Fibroblast of pulmonary artery (primary cell): ENCODE measurements at places on chromosomes 5 and 9.

DNA sequence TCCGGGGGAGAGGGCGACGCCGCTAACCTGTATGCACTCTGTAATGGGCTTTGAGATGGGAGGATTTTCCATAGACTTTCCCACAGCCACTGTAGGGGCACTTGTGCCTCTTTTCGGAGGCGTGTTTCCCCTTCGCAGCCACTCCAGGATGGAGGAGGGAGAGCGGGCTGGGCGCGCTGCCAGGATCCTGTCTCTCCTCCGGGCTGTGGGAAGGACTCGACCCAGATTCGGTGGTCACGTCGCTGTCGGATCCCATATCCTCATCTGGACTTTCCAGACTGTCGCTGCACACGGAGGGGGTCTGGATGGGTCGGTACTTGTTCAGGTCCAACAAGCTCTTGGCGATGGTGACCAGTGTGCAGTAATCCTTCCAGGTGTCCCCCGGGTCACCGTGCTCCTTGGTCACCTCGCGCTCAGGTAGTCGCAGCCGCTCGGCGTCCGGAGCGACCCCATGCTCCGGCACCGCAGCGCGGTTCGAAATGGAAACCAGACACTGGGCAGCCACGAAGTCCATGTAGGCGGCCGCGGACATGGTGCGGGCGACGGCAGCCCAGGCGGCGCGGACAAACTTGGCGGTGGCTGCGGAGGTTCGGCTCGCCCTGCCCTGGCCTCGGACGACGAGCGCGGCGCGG lies 1.5 kb downstream of the KLF9 start:
- DNase-seq: peak; percentile 91

- no peak for DNase-seq
Observed at GRCh38 chr9:5644501-5644900, 15.6 kb downstream of the RIC1 start.

DNA sequence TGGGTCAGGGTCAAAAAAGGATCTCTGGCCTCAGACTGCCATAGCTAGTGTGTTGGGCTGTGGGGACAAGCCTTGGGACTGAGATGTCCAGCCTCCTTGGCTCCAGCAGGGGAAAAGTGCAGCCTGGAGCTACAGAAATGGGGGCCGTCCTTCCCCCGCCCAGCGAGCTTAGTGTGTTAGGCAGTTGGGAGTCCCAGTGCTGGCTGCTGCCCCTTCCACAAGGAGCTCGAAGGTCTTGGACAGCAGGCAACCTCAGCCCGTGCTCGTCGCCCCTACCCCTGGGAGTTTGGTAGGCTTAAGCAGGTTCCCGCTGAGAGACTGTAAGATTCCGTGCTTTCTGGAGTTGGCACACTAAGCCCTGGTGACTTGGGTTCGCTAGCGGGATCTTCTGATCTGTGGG lies 293.0 kb upstream of the CDH12 start:
- no peak for DNase-seq

GRCh38 chr5:150441813-150442698 lies 7.5 kb downstream of the RPS14 start:
- DNase-seq: no peak

DNA sequence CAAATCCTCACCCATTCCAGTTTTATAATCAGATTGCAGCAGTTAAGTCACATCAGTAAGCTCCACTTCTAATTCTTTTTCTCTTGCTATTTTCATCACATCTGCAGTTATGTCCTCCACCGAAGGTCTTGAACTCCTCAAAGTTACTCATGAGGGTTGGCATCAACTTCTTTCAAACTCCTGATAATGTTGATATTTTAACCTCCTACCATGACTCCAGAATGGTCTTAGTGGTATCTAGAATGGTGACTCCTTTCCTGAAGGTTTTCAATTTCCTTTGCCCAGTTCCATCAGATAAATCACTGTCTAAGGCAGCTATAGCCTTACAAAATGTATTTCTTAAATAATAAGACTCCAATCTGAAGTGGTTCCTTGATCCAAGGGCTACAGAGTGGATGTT lies 53.8 kb upstream of the EDIL3 start:
- no peak for DNase-seq

- no peak for DNase-seq
Observed at GRCh38 chr5:543351-543750, 19.1 kb upstream of the SLC9A3 start.

GRCh38 chr5:156008844-156009243 lies 318.1 kb upstream of the SGCD start:
- DNase-seq: no peak

GRCh38 chr5:37582202-37582601 lies 203.1 kb downstream of the WDR70 start:
- DNase-seq: no peak

DNA sequence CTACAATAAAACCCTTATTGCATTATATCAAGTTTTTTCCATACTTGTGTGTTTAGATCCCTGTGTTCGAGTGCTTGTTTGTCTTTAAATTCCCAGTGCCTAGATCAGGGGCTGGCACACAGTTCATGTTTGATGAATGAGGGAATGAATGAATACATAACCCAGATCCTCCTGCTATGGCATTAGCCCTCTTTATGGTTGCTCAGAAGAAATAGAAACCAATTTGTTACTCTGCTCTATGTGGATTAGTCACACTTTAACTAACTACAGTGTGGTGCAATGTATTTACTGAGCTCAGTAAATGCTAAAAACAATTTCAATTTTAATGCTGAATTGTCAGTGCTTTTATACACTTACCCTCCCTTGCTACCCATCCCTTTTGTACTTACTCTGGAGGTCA lies 16.4 kb upstream of the GALNT10 start:
- no peak for DNase-seq

DNA sequence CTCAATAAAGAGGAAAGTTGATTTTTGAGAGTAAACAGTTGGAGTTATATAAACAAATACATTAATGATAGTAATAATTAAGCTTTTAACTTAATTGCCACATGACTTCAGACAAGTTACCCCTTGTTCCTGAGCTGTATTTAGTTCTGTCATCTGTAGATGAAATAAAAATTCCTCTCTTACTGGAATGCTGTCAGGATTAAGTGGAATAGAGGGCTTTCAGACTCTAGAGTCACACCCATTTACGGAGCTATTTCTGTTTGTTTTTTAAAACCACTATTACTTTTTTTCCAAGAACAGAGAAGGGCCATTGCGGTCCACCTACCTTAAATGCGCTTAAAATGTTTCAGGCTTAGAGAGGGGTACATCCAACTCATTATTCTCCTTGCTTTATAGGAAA lies 170.6 kb downstream of the CHSY3 start:
- DNase-seq: no peak

DNA sequence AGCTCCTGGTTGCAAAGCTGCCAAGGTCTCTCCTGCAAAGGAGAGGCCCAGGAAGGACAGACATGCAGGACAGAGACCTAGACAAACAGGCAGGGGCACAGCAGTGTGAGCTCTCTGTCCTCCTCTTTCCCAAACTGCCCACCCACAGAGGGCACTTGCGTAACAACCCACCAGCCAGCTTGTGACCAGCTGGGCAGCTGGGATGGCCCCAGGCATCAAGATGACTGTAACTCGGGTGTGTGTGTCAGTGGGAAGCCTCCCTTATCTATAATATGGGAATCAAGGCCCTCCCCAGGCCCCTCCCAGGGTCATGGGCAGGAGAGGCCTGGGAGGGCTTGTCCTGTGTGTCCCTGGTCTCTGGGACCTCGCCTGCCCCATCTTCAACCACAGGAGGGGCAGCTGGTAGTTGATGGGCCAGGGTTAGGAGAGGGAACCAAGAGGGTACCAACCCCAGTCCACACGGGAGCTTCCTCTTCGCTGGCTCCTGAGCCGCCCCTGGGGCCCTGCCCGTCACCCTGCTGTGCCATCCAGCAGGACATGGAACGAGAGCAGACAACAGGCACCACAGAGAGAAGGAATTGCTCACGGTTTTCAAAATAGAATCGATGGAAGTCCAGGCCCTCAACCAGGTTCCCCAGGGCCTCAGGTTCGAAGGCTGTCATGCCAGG lies 37.9 kb downstream of the SLC6A7 start:
- DNase-seq: peak; percentile 23

GRCh38 chr9:105479846-105480245 lies 32.0 kb downstream of the FSD1L start:
- no peak for DNase-seq

- no peak for DNase-seq
Observed at GRCh38 chr5:174172152-174172551, 126.6 kb downstream of the NSG2 start.

GRCh38 chr5:14830210-14831005 lies 41.2 kb downstream of the ANKH start:
- DNase-seq: no peak

GRCh38 chr5:603081-603998 lies 8.8 kb upstream of the CEP72 start:
- no peak for DNase-seq

DNA sequence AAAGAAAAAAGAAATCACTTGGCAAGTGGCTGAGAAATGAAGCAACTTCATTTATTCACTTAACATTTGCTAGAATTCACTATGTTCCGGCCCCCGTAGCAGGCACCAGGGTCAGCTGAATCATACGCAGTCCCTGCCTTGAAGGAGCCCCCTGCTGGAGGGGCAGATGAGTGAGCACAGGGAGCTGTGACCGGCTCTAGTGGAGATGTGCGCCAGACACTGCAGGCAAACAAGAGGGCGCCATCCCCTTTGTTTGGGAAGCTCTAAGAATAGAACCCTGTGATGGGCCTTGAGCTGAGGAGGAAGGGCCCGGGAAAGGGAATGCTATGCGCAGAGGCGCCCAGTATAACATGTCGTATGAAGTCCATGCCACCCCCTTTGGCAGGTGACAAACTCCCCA lies 20.2 kb upstream of the RPL26L1 start:
- peak; percentile 39 for DNase-seq

GRCh38 chr5:149452007-149452664 lies 73.0 kb upstream of the IL17B start:
- peak; percentile 96 for DNase-seq

DNA sequence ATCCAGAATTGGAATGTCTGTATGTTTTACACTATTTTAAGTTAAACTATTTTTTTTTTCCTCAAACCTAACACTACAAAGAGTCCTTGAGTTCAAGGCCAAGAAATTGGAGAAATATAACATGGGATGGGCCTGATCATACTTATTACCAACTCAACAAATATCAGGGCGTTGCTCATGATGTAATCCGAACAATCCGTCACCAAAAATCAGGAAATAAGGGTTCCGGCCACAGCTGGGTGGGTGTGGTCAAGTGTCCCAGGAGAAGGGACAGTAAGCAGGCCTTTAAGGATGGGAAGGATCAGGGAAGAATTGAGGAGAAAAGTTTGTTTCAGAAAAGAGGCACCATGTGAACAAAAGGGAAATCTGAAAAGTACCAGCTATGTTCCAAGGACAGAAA lies 29.8 kb downstream of the MED27 start:
- DNase-seq: no peak

GRCh38 chr5:153742060-153742459 lies 251.6 kb downstream of the GRIA1 start:
- DNase-seq: no peak

DNA sequence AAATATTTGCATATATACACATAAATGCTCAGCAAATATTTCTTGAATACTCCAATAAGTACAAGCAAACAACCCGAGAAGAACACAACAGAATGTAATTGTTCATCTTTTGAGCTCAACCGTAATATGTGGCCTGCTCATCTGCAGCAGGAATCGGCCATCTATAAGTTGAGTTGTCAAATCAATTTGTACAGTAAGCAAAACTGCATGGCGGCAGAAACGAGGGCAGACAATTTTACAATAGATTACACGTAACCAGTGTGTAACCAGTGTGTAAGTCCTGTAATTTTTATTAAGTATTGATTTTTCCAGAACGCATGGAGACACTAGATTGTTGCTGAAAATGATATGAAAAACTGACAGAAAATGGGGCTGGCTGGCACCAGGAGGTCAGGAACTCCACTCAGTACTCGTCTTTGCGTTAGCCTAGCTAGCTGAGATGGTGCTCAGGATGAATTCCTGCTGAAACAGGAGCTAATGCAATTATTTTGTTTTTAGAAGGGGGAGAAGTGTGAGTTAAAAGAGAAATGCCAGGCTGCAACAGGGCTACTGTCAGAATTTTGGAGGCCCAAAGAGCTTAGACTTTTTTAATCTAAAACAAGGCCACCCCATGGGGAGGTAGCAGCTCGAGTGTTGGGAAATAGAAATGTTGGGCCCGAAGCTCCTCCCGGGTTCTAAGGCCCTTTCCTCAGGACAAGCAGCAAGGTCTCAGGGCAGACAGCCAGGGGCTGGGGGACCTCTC lies 682 bp downstream of the DHX29 start:
- DNase-seq: no peak

GRCh38 chr9:92035687-92036410 lies 79.4 kb downstream of the SPTLC1 start:
- peak; percentile 92 for DNase-seq

DNA sequence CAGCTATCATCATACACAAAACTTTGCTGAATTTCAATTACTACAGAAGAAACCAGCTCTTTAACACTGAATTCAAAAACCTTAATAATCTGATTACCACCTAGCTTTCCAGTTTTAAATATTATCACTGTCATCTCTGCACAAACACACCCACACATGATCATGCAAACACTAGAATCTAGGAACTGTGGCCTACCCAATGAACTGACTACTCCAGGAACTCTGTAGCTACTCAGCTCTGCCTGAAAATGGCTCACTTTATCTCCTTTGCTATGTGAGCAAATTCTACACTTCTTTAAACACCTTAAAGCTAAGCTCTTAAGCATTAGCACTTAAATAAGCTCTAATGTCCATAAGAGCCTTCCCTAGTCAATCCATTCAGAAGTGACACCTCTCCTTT lies 123.3 kb upstream of the DPYSL3 start:
- DNase-seq: no peak

DNA sequence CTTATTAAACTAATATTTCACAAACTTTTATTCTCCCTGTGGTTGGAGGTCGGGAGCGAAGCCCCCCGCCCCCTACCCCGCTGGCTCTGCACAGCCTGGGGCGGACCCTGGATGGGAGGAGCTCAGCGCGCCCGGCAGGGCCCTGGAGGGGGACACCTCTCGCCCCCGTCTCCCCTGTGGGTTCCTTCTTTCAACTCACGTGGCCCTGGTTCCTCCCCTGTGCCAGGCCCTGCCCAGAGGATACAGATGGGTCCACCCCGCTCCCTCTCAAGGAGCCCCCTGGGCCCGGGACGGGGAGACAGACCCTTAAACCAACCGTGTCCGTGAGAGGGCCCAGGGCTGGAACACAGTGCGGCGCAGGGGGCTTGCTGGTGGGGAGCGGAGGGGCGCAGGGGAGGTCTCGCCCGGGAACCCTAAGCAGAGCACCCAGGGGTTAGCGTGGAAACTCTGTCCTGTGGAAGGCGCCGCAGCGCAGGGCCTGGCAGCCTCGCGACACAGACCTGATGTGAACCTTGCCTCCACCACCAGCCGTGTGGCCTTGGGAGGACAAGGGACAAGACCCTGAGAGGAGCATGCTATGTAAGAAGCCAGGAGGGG lies 103.7 kb upstream of the MVB12B start:
- DNase-seq: no peak

GRCh38 chr5:151799407-151799806 lies 27.7 kb downstream of the G3BP1 start:
- peak; percentile 62 for DNase-seq

DNA sequence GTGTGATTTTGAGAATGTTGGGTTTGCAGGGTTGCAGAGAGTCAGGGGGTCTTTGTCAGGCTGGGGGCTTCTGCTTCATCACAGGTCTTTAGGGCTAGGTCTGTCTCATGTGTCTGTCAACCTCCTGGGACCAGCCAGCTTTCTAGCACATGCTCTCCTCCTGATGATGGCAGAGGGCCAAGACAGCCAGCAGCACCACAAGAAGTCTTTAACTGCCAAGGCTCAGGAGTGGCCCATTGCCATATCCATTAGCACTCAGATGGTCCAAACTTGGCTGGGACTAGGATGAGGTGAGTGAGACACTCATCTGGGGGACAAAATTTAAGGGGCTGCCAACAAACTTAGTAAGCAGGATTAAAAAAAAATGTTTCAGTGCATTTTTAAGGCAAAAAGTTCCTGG lies 384.2 kb upstream of the CDH10 start:
- DNase-seq: no peak
